ENCODE measurements at places on chromosomes 12 and 14. TPM values are rescaled to one million over a fixed set of nuclear protein-coding genes. Genes with fewer than 3 reads are reported as not detected.
A peak's percentile ranks its signal among the peaks of the same experiment; 100 is the strongest.

The BDKRB1 gene
- 3.8 TPM for polyA plus RNA-seq

The FLVCR2 gene
- polyA plus RNA-seq: 0.70 TPM

The NTF3 gene
- polyA plus RNA-seq: 12.5 TPM

The SYNE3 gene
- 3.5 TPM for polyA plus RNA-seq

The VPS29 gene
- 148 TPM for polyA plus RNA-seq

The GOLGA5 gene
- polyA plus RNA-seq: 29.7 TPM

The DDX47 gene
- 47.9 TPM for polyA plus RNA-seq

The CISTR gene
- not detected for polyA plus RNA-seq

The SLC10A1 gene
- polyA plus RNA-seq: not detected

- no peak for DNase-seq
These were observed 84.8 kb downstream of the EEA1 start for GRCh38 chr12:92844151-92844763.

DNA sequence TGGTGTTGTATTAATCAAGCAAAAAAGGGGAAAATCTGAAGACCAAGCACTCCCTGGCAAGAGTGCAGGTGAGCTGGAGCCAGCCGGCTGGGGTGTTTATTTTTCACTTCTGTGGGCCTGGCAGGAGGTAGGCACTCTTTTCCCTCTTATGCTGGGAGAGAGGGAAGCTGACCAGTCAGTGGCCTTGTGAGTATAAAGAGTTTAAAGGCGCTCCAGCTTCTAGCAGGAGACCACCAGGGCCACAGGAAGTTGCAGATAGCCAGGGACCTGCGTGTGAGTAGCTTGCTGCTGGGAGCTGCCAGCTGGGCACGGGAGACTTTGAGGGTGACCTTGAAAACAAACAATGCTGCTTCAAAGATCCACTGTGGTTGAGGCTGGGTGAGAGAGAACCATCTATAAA, 217.4 kb upstream of the PWP1 start:
- no peak for DNase-seq

DNA sequence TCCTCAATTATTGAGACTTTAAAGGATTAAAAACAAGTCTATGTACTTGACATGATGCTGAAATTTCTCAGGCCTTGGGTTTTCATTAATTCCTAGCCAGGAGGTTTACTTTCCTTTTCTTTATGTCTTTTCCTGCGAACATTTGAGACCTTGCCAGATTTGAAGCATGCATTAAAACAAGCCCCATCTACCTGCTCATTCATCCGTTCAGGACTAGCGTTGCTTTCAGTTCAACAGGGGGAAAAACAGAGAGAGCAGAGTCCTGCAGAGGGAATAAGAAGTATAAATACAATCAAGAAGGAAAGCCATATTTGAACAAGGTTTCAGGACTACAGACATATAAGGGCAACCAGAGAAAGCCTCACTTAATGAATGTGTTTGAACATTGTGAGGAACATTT, 542.4 kb downstream of the DIO2 start:
- DNase-seq: no peak

DNA sequence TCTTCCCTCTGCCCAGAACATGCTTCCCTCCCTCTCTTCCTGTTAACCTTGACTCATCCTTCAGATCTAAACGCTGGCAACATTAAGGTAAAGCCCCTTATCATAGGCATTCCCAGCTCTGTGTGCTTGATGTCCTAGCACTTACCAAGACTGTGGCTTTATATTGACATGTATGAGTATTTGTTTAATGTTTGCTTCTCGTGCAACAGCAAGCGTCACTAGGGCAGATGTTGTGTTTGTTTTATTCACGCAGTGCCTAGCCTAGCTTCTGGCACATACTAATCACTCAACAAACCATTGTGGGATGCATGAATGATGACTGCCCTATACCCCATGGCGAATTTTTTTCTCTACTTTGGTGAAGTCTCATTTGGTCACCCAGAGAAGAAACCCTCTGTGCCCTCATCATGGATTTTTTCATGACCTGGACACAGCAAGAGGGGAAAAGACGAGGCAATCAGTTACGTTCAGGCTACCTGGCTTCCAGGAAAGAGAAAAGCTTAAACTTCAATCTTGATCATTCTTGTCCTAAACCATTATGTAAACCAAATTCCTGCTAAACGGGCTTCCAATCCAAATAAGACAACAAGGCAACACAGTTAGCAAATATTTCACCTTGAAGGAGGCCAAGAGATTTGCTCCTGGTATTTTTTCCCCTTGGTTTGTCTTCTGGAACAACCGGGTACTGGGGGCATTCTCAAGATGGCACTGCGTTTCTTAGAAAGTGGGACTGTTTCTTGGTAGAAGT, 47.9 kb upstream of the SOCS2 start:
- DNase-seq: no peak

DNA sequence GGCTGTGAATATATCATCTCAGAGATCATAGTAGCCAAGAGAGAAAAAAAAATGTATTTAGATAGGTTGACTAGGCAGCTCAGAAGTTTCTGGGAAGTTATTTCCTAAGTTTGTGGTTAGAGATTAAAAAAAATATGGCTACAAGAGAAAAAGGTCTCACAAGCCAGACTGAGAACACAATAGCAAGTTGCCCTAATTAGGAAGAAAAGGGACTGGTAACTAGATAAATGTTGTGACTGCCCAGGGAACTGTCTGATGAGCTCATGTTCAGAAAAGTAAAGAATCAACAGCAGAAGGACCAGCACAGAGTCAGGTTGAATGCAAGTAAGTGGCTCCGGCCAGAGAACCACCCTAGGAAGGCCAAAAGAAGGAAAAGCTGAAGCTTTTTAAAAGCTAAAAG, 256.6 kb downstream of the PRKD1 start:
- DNase-seq: peak; percentile 11

DNA sequence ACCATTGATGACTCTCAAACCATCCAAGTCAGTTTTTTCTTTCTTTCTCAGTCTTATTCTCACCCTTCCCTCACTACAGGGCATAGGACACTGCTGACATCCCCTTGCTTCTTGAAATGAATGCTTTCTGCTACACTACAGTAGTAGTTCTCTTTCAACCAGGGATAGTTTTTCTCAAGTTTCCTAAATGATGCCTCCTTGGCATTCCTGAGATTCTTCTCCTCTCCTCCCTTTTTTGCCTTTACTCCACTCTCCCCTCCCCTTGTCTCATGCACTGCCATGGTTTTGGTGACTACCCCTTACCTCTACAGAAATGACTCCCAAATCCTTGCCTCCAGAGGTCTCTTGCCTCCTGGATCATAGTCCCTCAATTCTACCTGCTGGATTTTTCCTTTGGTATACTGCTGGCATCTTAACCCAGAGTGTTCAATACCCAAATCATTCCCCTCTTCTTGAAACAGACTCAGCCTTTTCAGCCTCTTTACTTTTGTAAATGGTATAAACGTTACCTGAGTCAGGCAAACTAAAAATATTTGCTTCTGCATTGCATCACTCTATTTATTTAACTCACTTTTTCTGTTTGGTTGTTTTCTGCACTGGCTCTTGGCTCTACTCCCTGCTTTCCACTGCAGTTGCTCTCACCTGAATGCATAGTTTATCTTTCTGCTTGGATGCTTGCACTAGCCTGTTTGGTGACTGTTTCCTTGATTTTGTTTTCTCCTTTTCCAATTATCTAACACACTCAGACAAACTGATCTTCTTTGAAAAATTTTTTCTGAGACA, 211.6 kb upstream of the IGF1 start:
- DNase-seq: no peak

DNA sequence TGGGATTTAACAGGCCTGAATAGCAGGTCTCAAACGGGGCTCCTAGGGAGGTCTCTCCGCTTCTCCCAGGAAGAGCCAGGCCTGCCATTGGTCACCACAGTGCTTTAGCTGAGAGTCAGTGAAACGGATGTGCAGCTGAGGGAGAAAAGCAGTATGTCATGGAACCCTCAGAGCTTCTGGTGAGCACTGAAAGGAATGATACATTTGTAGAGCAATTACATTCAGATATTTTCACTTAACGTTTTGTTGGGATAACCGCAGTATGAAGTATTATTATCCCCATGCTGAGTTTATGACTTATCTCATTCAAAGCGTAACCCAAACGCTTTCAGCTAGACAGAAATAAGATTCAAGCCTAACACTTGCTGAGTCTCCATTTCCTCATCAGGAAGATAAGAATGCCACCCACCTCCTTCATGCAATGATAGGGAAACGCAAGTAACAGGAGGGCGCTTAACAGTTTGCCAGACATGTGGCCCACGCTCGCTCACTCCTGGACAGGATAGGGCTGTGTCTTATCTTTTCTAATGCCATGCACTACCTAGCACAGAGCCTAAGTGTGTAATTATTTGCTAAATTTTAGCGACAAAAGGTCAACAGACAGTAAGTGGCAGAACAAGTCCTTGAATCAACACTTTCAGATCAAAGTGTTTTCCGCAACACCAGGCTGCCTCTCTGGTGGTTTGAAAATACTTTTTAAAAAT, 28.2 kb downstream of the DAD1 start:
- no peak for DNase-seq

GRCh38 chr14:88605594-88605993, 42.8 kb downstream of the ZC3H14 start:
- DNase-seq: no peak

GRCh38 chr12:102513739-102514138, 33.4 kb upstream of the IGF1 start:
- no peak for DNase-seq

- no peak for DNase-seq
These were observed 612 bp downstream of the TRAPPC6B start for GRCh38 chr14:39169541-39169900.

DNA sequence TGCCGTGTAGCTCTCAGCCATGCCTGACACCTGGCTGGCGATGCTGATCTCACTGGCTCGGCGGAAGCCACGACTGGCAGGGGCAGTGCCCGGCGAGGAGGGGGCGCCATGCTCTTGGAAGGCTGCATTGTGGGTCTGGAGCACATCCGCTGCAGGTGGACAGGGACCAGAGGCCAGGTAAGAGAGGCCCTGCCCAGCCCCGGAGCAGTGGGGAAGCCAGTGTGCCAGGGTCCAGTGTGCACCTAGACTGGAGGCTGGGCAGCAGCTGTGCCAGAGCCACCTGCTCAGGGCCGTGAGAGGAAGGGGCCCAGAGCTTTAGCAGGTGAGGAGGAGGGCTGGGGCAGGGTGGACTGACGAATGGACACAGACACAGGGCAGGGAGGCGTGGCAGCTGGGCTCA, 10.1 kb downstream of the ARL6IP4 start:
- no peak for DNase-seq

GRCh38 chr12:18254081-18254480, 7.2 kb upstream of the PIK3C2G start:
- DNase-seq: no peak

GRCh38 chr12:110649341-110649847, 35.5 kb downstream of the TCTN1 start:
- DNase-seq: no peak

- DNase-seq: no peak
These were observed 17.0 kb downstream of the TMEM30B start for GRCh38 chr14:61264010-61264571.

GRCh38 chr12:24281341-24281740, 331.9 kb upstream of the SOX5 start:
- DNase-seq: no peak

DNA sequence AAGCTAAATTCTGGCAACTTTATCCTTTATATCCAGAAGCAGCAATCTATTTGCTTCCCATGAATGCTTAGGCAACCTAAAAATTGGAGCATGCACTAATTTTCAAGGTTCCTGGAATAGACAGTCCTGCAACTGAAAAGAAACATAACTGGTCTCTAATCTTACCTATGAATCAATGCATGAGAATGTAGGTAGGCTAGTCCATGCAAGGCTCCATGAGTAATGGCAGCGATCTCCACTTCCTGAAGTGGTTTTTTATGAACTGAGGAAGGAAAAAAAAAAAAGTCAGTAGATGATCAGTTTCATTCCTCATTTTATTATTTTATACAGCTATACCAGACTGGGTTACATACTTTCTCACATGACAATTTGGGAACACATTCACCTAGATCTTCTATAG, 102.0 kb downstream of the PEBP1 start:
- DNase-seq: peak; percentile 5

DNA sequence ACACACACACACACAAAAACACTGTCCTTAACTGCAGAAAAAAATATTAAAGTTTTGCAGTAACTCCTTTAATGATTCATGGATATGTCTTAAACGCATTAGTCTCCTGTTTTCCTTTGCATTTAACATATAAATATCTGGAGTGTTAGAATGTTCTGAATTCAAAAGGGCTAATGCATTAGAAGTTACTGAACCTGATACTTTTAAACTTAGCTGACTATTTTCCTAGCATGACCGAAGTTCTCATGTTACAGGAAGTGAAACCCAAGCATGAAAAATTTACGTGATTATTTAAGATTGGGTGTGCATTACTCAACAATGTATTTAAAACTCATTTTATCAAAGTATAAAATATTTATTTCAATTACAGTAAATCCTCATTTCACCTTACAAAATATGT, 791.2 kb downstream of the FLRT2 start:
- no peak for DNase-seq

GRCh38 chr14:60114881-60115280, 23.2 kb downstream of the PCNX4 start:
- no peak for DNase-seq

DNA sequence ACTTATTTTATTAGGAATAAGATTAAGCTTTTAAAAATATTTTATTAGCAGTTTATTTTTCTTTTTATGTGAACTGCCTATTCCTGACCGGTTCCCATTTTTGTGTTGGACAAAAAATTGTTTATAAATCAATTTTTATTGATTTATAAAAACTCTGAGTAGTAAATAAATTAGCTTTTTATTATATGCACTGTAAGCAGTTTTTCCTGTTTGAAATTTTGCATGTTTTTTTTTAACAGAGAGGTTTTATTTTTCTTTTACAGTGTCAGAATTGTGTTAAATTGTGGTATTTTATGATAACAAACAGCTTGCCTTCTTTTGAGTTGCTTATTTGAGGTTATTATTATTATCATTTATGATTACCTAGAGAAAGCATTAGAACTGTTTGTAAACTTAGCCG, 68.1 kb downstream of the FOXA1 start:
- no peak for DNase-seq

GRCh38 chr12:53956251-53956887, 1.7 kb downstream of the HOXC12 start:
- DNase-seq: no peak

- DNase-seq: no peak
These were observed 55.4 kb upstream of the RNU6-8 start for GRCh38 chr14:32258336-32258993.

DNA sequence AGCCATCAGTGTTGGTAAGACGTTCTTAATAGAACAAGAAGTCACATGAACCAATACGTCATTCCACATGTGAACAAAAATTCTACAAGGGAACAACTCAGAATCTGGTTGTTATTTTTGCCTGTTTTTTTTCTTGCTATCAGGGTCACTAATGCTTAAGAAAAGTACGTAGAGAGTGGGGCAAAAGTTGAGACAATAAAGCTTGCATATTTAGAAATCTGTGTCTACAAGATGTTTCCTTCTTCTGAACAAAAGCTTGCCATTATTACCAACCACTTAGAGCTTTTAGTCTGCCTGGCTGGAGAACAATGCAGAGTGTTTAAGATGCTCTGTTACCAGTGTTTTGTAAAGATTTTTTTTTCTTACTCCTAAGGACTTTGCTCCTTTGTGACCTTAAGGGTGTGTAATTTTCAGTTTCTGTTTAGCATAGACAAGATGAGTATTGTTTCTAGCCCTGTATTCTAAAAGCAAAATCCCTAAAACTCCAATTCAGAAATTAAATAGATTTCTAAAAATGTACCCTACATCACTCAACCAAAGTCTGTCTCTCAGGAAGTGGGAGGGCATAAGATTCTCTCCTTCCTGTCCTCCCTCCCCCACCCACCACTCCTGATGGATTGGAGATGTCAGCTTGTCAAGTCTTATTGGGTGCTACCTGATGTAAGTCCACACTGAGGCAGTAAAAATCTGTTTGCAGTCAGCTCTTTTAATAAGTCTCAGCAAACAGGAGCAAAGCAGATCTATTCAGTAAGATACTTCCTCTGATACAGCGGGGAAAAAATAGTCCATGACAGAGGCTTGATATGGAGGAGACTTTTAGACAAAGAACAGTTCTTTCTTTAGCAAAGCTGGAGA, 267.6 kb downstream of the GRIN2B start:
- DNase-seq: no peak

All from BJ (cell line).